ENCODE measurements at places on chromosomes 7 and 10. TPM values are rescaled to one million over a fixed set of nuclear protein-coding genes. Genes with fewer than 3 reads are reported as not detected.

THSD7A gene
- total RNA-seq = 0.07 TPM

ANKRD61 gene
- not detected for total RNA-seq

CYP2C19 gene
- not detected for total RNA-seq

- DNase-seq = no peak
Observed at GRCh38 chr10:13787015-13787421, 200.3 kb downstream of the PRPF18 start.

OPN4 gene
- not detected for total RNA-seq

Data from HepG2 (cell line).